CD4-positive, alpha-beta memory T cell (primary cell): ENCODE measurements at places on chromosomes 12 and 14. TPM values are rescaled to one million over a fixed set of nuclear protein-coding genes. Genes with fewer than 3 reads are reported as not detected.

DNA sequence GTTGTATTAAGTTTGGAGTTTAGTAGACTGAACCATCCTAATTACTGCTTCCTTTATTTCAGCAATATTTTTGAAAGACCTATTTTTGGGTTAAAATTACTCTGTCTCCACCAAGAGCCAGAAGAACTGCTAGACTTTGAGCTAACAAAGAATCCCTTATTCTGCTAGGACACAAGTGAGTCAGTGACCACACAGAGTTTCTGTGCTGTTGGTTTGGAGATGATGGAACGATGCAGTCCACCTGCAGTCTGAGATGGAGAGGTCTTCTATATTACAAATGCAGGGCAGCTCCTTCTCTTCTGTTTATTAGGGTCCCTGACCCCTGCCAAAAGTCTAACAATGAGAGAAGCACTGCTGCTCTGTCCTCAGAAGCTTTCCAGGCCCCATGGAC lies 6.7 kb upstream of the STXBP6 start:
- H3K27ac ChIP-seq = no peak overlapping the region
- DNase-seq = no peak
- peaks cover 7% of the 10 kb centered on the region for H3K27me3 ChIP-seq
- H3K4me1 ChIP-seq = no peaks in the 10 kb centered on the region
- H3K36me3 ChIP-seq = no peaks in the 10 kb centered on the region

DNA sequence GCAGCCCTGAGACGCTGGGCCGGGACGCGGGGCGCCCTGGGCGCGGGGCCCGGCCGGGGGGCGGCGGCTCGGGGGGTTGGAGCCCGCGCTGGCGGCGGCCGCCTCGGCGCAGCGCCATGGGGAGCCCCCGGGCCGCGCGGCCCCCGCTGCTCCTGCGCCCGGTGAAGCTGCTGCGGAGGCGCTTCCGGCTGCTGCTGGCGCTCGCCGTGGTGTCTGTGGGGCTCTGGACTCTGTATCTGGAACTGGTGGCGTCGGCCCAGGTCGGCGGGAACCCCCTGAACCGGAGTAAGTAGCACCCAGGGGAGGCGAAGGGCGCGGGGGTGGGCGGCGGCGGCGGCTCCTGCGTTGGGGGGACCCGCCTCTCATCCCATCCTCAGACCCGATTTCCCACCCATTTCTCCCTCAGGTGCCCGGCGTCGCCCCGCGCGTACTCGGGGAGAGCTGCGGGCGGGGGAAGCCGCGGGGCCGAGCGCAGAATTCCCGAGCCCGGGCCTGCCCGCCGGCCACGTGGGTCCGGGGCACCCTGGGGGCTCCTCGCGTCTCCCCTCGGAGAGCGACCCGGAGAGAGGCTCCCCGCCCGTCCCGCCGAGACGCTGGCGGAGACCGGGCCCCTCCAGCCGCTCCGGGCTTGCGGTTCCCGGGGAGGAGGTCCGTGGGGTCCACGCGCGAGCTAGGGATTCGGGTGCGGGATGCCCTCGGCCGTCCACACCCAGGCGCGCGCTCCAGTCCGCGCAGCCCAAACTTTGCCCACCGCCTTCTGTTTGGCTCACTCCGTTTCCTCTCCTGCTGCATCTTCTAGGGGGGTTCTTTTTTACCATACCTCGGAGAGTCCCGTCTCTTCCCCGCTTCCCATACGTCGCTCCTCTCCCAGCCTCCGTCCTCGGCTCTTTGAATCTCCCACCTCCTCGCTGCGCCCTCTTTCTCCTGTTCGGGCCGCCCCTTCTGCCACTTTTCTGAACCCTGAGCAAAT lies 807 bp downstream of the B4GALNT3 start:
- H3K4me3 ChIP-seq = no peak overlapping the region
- no peaks in the 10 kb centered on the region for H3K27me3 ChIP-seq

DNA sequence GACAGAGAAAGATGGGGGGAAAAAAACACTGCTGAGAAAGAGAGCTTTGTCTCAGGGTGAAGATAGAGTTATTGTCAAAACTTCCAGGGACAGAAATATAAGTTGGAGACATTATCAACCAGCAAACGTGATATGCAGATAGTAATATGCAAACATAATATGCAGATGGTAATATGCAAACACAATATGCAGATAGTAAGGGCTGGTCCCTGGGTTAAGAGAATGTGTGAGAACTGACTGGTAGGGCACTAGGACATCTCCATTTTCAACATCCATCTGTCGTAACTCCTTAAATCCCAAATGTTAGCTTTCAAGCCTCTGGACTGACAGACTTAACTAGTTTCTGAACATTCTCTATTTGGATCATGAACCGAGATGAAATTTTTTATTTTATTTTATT lies 32.2 kb downstream of the SNRPF start:
- no peaks in the 10 kb centered on the region for H3K27me3 ChIP-seq
- H3K4me1 ChIP-seq = no peaks in the 10 kb centered on the region
- no peak for DNase-seq

OR4K17 gene
- polyA plus RNA-seq = not detected

DNA sequence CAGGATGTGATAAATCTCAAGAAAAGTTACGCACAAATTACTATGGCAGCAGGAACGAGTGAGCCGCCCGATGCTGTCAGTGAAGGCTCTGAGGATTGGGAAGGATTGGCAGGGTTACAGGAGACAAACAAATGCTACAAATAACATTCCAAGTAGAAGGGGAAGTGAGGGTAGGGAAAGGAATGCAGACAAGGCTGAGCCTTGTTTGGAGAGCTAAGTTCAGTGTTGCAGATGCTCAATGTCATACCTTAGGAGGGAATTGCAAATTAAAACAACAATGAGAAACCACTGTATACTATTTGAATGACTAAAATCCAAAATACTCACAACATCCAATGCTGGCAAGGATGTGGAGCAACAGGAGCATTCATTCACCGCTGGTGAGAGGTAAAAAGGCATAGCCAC lies 1.3 kb downstream of the CLEC9A start:
- H3K27me3 ChIP-seq = no peaks in the 10 kb centered on the region
- no peaks in the 10 kb centered on the region for H3K4me1 ChIP-seq
- no peaks in the 10 kb centered on the region for H3K36me3 ChIP-seq
- H3K4me3 ChIP-seq = no peak overlapping the region

GRCh38 chr12:130948751-130949150 lies 5.0 kb upstream of the ADGRD1 start:
- no peaks in the 10 kb centered on the region for H3K36me3 ChIP-seq
- H3K27me3 ChIP-seq = no peaks in the 10 kb centered on the region
- H3K27ac ChIP-seq = no peak overlapping the region
- no peak for DNase-seq
- H3K4me3 ChIP-seq = no peak overlapping the region

DNA sequence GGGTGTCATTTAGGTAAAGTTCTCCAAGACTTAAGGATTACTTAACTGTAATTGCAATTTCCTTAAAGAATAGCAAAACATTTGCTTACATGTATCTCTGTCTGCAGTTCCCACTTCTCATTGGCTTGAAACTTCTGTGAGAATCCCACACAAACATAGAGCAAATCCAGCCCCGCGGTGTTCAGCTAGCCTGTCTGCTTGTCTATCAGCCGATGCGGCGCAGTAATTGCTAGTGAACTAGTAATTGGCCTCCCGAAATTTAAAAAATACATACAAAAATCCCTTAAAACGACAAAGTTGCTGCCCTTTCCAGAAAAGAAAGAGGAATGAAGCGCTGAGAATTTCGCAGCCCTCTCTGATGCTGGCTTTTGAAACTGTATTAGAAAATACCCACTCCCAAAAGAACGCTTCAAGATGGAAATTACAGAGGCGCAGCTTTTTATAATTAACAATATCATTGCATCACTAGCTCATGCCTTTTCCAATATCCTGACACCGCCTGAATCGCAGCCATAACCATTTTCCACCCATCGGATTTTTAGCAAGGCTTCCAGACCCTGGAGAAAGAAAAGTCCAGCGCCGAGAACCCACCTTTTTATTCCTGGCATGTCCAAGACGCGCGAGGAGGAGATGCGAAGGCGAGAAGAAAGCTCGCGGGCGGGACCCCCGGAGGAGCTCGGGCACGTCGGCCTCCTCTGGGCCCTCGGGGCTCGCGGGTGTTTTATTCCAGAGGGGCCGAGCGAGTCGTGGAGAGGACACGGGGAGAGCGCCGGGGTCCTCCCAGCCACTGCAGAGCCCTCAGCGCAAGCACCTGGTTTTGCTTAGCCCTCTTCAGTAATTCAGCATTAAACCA lies 646 bp downstream of the FBLN5 start:
- no peak overlapping the region for H3K27ac ChIP-seq
- H3K36me3 ChIP-seq = no peaks in the 10 kb centered on the region
- H3K27me3 ChIP-seq = peaks cover 10% of the 10 kb centered on the region
- peaks cover 9% of the 10 kb centered on the region for H3K4me1 ChIP-seq
- no peak for DNase-seq

DNA sequence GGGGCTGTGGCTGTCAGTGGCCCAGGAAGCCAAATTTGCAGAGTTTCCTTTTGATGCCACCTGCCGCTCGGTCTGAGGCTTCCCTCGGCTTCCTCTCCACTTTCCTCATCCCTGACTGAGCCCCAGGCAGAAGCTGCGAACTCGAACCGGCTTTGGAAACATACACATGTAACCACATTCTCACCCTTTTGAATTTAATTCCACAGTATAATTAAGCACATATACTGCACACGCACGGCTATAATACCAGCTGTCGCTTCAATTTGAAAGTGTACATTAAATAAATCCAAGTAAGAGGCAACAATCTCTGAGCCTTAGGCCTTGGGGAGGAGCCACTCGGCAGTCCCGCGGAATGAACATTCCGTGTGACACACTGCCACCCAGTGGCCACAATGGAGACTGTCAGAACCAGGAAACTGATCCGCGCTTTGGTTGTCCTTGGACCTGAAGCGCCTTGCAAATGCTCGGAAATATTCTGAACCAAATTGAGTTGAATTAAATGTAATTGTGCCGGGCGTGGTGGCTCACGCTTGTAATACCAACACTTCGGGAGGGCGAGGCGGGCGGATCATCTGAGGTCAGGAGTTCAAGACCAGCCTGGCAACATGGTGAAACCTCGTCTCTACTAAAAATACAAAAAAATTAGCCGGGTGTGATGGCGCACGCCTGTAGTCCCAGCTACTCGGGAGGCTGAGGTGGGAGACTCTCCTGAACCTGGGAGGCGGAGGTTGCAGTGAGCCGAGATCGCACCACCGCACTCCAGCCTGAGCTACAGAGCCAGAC lies 117.9 kb upstream of the TMPO start:
- H3K27ac ChIP-seq = peak overlapping the region; percentile 35
- no peaks in the 10 kb centered on the region for H3K36me3 ChIP-seq
- no peak overlapping the region for H3K4me3 ChIP-seq
- no peaks in the 10 kb centered on the region for H3K27me3 ChIP-seq

TEX22 gene
- polyA plus RNA-seq = not detected

- no peaks in the 10 kb centered on the region for H3K4me1 ChIP-seq
- H3K36me3 ChIP-seq = no peaks in the 10 kb centered on the region
- no peak for DNase-seq
- H3K27ac ChIP-seq = no peak overlapping the region
- no peaks in the 10 kb centered on the region for H3K27me3 ChIP-seq
- no peak overlapping the region for H3K4me3 ChIP-seq
These were observed 56.7 kb upstream of the NR2C1 start for GRCh38 chr12:95130096-95130495.

ITPK1 gene
- 26.9 TPM for polyA plus RNA-seq

GRCh38 chr12:111828338-111828979 lies 13.6 kb upstream of the MAPKAPK5 start:
- no peak overlapping the region for H3K27ac ChIP-seq
- no peaks in the 10 kb centered on the region for H3K36me3 ChIP-seq
- H3K4me3 ChIP-seq = no peak overlapping the region
- no peaks in the 10 kb centered on the region for H3K4me1 ChIP-seq

- H3K4me1 ChIP-seq = no peaks in the 10 kb centered on the region
- no peak for DNase-seq
- no peak overlapping the region for H3K27ac ChIP-seq
- no peaks in the 10 kb centered on the region for H3K36me3 ChIP-seq
- H3K4me3 ChIP-seq = no peak overlapping the region
- H3K27me3 ChIP-seq = no peaks in the 10 kb centered on the region
These were observed 73.8 kb upstream of the TBX3 start for GRCh38 chr12:114757684-114758325.

DNA sequence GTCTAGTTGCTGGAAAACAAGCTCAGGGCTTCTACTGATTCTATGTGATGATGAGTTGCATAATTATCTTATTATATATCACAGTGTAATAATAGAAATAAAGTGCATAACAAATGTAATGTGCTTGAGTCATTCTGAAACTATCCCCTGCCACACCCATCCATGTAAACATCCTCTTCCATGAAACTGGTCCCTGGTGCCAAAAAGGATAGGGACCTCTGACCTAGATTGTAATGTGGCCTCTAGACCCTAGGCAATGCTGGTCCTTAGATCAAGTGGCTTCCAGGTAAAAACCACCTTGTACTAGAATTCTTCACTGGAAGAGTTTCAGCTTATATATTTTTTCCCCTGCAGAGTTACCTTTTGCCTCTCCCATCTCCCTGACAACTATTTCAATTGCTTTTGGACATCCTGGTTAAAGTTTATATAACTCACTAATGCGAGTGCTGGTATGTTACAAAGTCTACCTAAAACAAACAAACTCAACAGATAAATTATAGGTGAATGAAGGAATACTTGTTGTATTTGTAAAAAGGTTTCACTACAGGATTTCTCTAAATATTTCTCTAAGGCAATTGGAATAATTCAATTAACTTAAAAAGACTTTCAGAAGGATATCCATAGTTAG lies 462.5 kb downstream of the NAV3 start:
- no peak for DNase-seq
- H3K36me3 ChIP-seq = no peaks in the 10 kb centered on the region
- no peak overlapping the region for H3K4me3 ChIP-seq
- no peaks in the 10 kb centered on the region for H3K4me1 ChIP-seq
- H3K27ac ChIP-seq = no peak overlapping the region

GRCh38 chr12:10873378-10873777 lies 10.7 kb downstream of the PRH1 start:
- H3K27ac ChIP-seq = no peak overlapping the region
- H3K36me3 ChIP-seq = no peaks in the 10 kb centered on the region
- H3K4me3 ChIP-seq = no peak overlapping the region
- no peaks in the 10 kb centered on the region for H3K27me3 ChIP-seq
- no peak for DNase-seq
- H3K4me1 ChIP-seq = no peaks in the 10 kb centered on the region

WNT1 gene
- polyA plus RNA-seq = 1.1 TPM

DNA sequence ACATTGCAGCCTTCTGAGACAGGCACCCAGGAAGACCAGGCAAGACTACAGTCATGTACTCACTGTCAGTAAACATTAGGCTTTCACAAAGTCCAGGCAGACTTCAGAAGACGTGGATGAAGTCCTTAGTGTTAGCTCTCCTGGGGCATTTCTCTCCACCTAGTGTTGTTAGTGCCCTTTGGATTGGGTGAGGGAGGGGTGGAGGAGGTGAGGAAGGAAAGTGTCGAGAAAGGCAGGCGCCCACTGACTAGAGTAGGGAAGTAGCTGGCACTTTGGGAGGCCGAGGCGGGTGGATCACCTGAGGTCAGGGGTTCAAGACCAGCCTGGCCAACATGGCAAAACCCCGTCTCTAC lies 20.2 kb downstream of the TMEM229B start:
- no peaks in the 10 kb centered on the region for H3K27me3 ChIP-seq
- peaks cover 25% of the 10 kb centered on the region for H3K4me1 ChIP-seq
- H3K4me3 ChIP-seq = no peak overlapping the region
- no peak overlapping the region for H3K27ac ChIP-seq
